Activated CD4-positive, alpha-beta T cell treated with anti-CD3 and anti-CD28 coated beads, Interleukin-2, amount 50 U/mL, for 24 hours (primary cell): ENCODE measurements at places on chromosomes 16 and 17.

- no peak for DNase-seq
Observed at GRCh38 chr17:79648181-79648831, 37.5 kb upstream of the RBFOX3 start.

- DNase-seq, result no peak
Observed at GRCh38 chr16:5078626-5079025, 7.0 kb downstream of the ALG1 start.

- no peak for DNase-seq
Observed at GRCh38 chr17:66526827-66527226, 224.4 kb downstream of the PRKCA start.

DNA sequence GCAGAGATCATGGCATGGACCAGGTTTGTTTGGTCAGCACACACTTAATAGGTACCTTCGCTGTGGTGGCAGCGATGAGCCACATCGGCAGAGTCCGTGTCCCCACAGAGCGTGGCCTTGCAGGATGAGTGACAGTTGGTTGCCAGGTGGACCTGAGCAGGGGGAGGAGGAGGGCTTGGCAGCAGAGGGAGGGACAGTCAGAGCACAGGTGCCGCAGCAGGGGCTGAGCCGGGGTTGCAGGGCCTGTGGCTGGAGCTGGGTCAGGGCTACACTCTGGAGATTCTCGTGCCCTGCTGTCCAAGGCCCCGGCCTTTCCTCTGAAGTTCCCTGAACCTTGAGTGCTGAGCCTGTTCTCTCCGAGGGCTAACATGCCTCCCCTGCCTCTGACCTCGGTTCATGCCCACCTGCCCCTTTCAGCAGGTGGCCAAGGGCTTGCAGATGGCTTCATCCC is 24.8 kb downstream of the POLR3E start:
- no peak for DNase-seq

GRCh38 chr16:85642762-85643358 is 29.7 kb downstream of the GSE1 start:
- no peak for DNase-seq

DNA sequence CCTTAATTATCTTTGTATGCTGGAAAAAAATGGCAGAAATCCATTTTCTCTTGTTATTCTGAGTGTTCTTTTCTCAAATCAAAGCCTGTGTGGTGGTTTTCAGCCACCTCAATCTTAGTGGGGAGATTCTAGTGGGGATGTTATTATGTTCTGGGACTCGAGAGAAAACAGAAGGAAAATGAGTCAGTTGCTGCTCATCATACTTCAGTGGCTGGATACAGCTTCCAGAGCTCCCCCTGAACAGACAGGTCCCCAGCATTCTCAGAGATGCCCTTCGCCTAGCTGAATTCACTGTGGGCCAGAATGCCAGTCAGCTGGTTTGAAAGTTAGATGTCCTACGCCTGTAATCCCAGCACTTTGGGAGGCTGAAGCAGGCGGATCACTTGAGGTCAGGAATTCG is 8.5 kb downstream of the ST6GALNAC1 start:
- no peak for DNase-seq

- DNase-seq, result no peak
Observed at GRCh38 chr16:85395913-85396878, 216.9 kb upstream of the GSE1 start.

DNA sequence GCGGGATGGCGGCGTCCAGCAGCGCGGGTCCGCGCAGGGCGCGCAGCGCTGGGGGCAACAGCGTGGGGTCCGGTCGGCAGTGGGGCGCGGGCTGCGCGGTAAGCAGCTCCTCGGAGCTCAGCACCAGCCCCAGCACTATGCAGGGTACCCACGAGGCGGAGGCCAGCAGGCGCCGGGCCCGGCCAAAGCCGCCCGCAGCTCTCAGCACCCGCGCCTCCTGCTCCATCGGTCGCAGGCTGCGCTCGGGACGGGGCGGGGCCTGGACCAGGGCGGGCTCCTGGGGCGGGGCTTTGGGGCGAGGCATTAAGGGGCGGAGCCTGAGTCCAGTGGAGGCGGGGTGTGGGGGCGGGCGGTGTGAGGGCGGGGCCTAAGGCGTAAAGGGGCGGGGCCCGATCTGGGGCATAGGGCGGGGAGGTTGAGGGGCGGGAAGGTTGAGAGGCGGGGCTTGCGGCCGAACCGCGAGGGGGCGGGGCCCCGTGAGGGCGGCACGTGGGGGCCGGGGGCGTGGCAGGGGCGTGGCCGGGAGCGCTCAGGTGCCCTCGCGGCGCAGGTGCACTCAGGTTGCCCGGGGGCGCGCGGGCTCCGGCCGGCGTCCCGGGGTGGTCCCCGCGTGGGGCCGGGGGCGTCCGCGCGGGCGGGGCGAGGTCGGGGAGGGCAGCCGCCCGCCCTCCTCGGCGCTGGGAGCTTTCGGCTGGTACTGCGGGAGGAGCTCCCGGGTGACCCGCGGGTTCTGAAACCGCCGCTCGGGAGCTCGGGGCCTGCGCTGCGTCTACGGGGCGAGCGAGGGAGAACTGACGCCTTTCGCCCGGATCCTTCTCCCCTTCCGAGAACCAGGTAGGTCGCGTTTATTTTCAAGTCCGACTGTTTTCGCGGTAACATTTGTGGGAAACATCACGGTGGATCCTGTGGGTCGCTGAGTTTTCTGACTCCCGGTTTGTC is 1.4 kb upstream of the SLC22A31 start:
- DNase-seq, result peak; percentile 70

- no peak for DNase-seq
Observed at GRCh38 chr17:77686903-77687302, 271.6 kb upstream of the TNRC6C start.

- no peak for DNase-seq
Observed at GRCh38 chr17:34484193-34484733, 95.1 kb upstream of the TMEM132E start.

- no peak for DNase-seq
Observed at GRCh38 chr16:27566417-27566816, 16.5 kb downstream of the KATNIP start.

GRCh38 chr17:59366773-59367656 is 35.6 kb downstream of the YPEL2 start:
- no peak for DNase-seq

DNA sequence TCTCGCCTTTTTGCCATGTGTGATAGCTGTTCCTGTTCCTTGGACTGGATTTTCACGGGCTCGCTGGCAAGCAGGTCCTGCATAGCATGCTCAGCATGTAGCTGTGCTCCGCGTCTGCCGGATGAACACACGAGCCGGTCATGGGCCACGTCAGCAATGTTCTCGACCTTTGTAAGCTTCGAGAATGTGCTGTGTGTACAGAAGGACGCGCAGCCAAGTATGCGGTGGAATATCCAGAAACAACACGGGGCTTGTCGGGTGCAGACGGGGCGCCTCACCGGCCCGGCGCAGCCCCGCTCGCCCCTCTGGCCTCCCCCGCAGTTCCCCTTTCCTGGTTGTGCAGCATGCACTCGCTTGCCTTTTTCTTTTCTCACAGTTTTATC is 42.2 kb downstream of the RPTOR start:
- no peak for DNase-seq

GRCh38 chr17:82745524-82745923 is 6.3 kb upstream of the TBCD start:
- DNase-seq, result no peak

GRCh38 chr16:60485872-60486489 is 1550.3 kb downstream of the CDH8 start:
- DNase-seq, result no peak

GRCh38 chr17:82718986-82719685 is 2.6 kb downstream of the FN3KRP start:
- no peak for DNase-seq

DNA sequence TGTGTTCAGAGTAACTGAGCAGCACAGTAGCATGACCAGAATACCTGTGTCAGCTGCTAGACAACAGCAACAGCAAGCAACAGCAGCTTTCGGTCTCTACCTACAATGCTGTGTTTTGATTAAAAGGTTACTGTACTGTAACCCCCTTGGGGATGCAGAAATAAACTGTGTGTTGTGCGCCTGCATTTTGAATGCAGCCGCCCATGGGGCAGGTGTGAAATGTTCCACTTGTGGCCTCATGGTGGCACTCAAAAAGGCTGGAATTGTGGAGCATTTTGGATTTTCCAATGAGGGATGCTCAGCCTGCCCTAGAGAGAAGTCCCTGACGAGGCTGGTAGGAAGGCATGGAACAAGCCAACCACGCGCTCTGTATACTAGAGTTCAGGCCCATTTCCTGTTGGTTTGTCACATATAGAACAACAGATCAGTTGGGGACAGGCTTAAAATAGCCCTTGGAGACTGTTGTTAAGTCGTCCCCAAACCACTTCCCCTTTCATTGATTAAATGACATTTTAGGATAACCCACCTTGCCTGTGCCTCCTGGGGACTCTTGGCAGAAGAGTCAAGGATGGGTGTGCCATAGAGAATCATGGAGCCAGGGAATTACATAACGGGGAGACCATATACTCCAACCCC is 27.1 kb downstream of the SCPEP1 start:
- DNase-seq, result no peak

DNA sequence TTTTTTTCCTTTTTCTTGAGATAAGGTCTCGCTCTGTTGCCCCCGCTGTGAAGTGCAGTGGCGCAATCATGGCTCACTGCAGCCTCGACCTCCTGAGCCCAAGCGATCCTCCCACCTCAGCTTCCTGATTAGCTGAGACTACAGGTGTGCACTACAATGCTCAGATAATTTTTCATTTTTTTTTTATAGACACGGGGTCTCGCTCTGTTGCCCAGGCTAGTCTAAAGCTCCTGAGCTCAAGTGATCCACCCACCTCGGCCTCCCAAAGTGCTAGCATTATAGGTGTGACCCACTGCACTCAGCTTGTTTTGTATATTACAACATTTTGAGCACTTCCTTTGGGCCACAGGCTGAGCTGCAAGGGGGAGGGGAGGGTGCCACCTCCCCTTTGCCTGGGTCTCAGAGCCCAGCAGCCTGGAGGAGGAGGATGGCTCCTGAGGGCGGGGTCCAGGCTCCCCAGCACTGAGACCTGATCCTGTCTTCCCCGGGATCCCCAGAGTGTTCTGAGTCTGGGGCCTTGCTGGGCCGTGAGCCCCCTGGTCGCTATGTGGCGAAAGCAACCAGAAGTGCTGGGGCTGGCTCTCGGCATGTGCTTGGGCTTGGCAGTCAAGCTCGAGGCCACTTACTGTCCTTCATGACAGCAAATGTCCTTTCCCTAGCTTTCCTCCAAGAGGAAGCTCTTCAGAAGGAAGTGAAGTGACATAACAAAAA is 8.1 kb downstream of the DEF8 start:
- no peak for DNase-seq

DNA sequence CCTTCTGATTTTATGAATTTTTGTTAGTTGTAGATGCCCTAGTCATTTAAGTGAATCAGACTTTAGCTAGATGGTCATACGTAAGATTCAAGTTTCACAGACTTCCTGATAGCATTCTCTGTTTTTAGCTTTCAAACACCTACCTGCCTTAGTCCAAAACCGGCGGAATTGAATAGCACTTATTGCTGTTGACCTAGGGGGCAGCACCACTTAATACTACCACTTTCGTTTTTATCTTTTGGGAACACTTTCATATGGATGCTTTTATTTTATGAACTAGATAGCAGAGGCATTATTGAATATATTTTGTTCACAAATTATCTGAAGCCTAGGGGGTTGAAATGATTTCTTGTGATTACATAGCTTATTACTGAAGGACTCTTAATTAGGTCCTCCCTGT is 31.5 kb downstream of the TADA2A start:
- no peak for DNase-seq

DNA sequence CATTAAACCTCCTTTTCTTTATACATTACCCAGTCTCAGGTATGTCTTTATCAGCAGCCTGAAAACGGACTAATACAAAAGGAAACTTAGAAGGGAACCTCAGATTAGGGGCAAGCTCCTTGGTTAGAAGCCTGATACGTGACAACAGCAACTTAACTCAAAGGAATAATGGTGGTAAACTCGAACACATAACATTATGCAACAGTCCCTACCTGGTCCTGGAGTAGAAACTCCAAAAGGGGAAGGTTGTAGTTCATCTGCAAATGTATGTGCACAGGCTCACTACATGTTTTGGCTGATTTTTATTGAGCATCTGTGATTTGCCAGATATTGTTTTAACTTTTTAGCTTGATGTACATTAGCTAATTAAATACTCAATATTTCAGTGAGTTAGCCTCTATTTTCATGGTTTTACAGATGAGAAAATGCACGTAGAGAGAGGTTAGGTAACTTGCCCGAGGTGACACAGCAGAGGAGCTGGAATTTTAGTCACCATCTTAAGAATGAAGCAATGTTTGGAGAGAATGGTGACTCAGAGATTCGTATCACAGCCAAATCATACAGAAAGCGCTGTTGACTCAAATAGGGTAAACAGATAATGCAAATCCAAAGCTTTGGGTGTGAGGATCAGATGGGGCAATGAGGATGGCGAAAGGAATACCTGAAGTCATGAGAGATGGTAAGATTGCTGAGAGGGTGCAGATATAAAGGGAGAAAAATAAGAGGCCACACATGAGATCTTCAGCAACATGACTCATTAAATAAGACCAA is 194.9 kb upstream of the RBFOX1 start:
- DNase-seq, result no peak

DNA sequence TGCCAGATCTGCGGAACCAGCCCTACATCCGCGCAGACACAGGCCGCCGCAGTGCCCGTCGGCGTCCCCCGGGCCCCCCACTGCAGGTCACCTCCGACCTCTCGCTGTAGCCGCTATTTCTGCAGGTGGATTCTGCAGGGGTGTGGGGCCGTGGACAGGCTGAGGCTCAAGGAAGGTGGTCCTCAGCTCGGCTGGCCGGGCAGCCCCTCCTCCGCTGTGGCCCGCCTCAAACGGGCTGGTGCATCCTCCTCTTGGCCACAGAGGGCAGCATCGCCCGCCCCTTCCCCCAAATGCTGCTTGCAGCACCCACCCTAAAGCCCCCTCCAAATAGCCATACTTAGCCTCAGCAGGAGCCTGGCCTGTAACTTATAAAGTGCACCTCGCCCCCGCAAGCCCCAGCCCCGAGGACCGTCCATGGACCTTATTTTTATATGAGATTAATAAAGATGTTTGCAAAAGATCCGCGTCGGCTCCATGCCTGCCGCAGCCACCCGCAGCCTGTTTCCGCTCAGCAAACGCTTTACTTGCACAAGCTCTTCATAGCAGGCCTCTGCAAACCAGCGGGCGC is 14.9 kb downstream of the SPATA32 start:
- no peak for DNase-seq

- no peak for DNase-seq
Observed at GRCh38 chr16:86497551-86498021, 12.7 kb upstream of the FOXF1 start.

DNA sequence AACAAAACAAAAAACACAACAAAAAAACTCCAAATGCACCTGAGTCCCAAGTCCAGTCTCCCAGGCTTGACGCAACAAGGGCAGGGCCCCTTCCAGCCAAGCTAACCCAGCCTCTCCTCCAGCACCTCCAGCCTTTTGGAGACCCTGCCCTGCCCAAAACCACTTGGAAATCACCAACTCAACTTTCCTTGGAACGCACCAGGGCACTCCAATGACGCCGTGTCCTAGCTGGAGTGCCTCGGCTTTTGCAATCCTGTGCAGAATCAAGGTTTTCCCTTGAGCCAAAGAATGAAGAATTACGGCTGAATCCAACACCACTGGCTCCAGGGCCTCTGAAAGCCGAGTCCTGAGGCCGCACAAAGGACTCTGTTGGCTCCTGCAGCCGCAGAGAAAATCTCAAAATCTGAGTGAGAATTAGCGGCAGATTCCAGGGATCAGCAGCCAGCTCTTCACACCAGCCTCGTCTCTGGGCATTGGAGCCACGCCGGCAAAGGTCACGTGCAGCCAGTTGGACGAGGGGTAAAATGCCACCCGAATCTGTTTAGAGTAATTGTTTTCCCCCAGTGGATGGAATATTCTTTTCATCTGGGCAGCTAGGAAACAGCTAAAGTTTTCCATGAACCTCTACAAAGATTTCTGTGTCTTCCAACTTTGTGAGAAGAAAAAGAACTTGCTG is 9.7 kb upstream of the BAIAP2 start:
- no peak for DNase-seq

GRCh38 chr17:28170771-28171170 is 128.3 kb downstream of the NLK start:
- no peak for DNase-seq
